ENCODE measurements at places on chromosomes 5 and 9.

- peak; percentile 97 for DNase-seq
These were observed 213.9 kb upstream of the TBCA start for GRCh38 chr5:77990020-77990419.

DNA sequence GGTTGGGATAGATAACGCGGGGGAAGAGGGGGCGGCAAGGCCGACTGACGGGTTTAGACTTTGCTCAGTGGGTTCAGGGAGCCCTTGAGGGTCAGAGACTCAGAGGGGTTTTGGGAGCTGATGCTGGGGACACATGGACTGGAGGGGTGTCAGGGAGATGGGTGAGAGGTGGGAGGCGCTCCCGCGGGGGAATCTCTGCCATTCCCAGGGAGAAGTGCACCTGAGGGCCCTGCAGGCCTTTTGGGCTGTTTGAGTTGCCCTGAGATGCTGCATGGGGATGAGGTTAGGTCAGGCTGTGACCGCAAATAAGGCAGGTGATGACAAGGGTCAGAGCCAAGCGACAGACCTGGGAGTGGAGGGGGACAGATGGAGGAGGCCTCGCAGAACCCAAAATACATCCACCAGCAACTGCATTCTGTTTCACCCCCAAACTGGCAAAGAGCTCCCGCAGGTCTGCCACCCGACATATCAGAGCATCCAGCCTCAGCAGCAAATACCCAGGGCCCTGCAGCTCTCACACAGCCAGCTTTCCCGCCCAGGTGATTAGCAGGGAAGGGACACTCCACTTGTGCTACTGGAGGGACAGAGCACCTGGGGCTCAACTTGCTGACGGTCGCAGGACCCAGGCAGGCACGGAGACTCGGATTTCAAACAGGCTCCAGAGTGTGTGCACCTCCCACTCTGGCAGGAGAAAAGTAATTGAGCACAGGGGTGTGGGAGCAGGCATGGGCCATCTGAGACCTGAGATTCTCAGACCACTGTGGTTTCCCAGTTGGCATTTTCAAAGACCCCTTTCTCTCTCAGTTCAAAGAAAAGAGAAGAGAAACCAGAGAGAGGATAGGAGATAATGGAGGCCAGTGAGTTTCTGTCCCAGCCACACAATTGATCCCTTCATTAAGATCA lies 26.4 kb downstream of the TMOD1 start:
- DNase-seq: peak; percentile 77

GRCh38 chr9:34783951-34784487 lies 74.1 kb upstream of the CCL21 start:
- no peak for DNase-seq

- no peak for DNase-seq
These were observed 200.8 kb downstream of the PLK2 start for GRCh38 chr5:58258984-58259684.

GRCh38 chr9:111050819-111051218 lies 12.5 kb upstream of the LPAR1 start:
- DNase-seq: no peak

DNA sequence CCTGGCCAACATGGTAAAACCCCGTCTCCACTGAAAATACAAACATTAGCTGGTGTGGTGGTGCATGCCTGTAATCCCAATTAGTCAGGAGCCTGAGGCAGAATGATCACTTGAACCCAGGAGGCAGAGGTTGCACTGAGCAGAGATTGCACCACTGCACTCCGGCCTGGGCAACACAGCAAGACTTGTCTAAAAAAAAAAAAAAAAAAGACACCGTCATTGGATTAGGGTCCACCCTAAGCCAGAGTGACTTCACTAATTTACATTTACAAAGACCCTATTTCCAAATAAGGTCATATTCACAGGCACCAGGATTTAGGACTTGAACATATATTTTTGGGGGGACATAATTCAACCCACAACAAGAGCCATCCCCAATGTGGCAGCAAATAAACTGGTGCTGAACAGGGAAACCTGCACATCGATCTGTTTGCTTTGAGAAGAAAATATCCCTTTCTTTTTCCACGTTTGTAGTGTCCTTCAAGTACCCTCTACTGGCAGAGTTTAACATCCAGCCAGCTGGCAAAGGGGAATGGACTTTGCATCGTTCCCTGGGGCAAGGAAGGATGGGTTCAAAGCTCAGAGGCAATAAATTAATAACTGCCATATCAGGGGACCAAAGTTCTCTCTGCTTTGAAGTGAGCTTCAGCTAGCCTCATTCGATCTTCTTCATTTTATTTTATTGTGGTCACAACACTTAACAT lies 3.7 kb upstream of the DNAJC25 start:
- no peak for DNase-seq

- DNase-seq: peak; percentile 64
These were observed 2.6 kb upstream of the NFIL3 start for GRCh38 chr9:91426123-91426745.

GRCh38 chr5:126365446-126366198 lies 57.6 kb upstream of the GRAMD2B start:
- DNase-seq: no peak

DNA sequence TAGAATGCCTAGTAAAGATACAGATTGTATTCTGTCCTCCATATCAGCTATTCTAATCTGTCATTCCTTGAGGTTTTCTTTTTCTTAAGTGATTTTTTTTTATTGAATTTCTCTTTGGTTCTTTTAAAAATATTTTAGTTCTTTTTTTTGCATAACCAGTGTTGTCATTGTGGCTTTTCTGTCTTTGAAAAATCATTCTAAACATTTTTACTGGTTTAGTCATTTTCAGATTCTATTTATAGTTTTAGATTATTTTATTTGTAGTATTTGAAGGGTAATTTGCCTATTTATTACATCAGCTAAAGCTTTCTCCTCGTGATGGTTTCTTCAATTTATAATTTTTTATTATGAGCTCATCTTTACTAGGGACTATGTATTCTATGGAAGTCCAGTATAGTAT lies 78.1 kb downstream of the NDUFAF2 start:
- DNase-seq: no peak

GRCh38 chr5:127697894-127698600 lies 5.1 kb upstream of the CCDC192 start:
- DNase-seq: no peak

DNA sequence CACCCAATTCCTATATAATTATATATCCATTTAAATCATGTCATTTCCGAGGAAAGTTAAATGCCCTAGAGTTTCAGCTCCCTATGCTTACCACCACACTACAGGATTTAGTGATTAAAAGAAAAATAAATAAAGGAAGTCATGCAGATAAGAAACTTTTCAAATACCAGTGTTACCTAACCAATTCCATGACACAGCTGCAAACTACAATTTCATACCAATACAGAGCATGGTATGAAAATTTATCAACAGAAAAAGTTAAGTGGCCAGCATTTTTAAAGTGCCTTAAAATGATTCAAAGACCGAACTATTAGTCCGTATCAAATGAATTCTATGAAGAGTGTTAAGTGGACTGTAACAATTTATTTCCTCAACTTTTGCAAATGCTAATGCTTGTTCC lies 35.9 kb downstream of the CEP120 start:
- DNase-seq: no peak

GRCh38 chr5:83474991-83475390 lies 3.4 kb downstream of the VCAN start:
- DNase-seq: peak; percentile 24

DNA sequence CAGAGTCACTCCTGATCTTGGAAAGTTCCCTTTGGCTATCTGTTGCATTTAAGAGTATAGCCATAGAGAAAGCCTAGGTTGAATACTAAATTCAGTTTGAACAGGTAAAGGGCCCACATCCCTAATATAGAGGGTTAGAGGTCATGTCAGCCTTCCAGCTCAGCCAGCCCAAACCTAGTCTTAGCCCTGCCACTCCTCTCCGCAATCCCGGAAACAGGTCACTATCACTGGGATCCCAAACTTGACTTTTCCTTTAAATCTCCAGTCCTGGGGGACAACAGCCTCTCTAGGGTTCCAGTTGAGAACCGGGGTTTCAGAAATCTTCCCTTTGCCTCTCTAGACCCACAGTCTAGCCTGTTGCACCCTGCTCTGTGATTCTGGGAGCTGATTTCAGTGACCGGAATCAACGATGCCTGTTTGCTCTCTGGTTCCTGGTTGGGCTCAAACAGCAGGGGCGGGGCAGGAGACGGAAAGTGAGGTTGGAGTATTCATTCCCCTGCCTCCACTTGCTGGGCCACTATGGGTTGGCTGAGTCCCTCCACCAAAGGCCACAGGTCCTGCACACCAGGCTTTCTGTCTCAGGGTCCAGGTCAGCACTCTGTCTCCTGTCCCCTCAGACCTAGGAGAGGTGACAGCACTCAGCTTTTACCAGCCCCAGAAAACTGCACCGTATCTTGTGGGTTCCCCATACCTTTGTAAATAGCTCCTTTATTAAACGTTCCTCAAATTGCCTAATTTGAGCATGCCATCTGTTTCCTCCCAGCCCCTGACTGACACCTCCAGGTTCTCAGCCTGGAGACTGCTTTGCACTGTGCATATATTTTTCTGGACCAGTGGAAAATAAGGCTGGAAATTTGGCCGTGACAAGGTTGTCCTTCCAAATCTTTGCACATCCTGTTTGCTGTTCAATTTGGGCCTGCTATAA lies 23.8 kb upstream of the CPEB4 start:
- DNase-seq: peak; percentile 9

- DNase-seq: peak; percentile 80
These were observed 693 bp downstream of the DPYSL3 start for GRCh38 chr5:147509041-147509709.

DNA sequence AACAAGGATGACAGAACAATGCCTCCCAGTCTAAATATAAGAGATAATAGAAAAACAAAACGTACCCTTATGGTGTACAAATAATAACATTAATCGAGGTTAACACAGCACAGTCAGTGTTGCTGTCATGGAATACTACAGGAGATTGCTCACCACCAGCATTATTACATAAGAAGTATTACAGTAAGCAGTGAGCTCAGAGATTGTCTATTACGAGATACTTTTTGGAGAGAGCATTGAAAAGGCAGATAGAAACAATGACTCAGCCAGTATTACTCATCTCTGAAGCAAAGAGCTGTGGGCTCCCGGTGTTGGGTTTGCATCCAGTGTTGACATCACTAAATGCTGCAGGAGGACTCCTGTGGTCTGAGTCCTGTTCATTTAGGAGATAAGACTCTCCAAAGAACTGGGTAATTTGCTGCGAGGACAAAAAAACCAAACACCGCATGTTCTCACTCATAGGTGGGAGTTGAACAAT lies 191.9 kb upstream of the SEMA6A start:
- DNase-seq: peak; percentile 73

DNA sequence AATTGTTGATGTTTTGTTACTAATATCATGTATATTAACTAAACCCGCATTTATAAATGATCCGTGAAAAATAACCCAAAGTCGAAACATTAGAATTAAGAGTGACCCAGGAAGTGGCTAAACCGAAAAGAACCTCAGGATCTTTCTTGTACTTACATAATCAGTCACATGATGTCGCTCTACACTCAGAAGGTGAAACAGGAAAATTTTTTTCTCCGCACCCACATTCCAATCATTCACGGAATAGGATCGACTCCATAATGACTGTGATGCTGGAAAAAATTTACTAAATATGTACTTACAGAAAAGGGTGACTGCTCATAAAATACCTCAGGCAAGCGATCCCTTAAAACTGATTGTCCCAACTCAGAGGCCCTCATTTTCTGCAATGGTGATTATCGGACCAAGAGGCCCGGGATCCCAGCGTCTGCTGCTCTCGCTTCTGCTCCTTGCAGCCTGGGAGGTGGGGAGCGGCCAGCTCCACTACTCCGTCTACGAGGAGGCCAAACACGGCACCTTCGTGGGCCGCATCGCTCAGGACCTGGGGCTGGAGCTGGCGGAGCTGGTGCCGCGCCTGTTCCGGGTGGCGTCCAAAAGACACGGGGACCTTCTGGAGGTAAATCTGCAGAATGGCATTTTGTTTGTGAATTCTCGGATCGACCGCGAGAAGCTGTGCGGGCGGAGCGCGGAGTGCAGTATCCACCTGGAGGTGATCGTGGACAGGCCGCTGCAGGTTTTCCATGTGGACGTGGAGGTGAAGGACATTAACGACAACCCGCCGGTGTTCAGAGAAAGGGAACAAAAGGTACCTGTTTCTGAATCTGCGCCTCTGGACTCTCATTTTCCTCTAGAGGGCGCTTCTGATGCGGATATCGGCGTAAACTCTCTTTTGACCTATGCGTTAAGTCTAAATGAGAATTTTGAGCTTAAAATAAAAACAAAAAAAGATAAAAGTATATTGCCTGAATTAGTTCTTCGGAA lies at the start of gene PCDHA12:
Gene PCDHA12 (plus strand): TSS at position 224 of the 981 bp plus-strand sequence. CDS start 165 bp downstream, at position 389.
- DNase-seq: peak; percentile 8

- no peak for DNase-seq
These were observed 5.8 kb downstream of the ALDOB start for GRCh38 chr9:101429736-101430135.

- no peak for DNase-seq
These were observed 25.4 kb downstream of the DAB2 start for GRCh38 chr5:39399135-39400036.

- no peak for DNase-seq
These were observed 355.1 kb upstream of the TUSC1 start for GRCh38 chr9:26033336-26033735.

GRCh38 chr9:111836311-111836710 lies 41.6 kb upstream of the SHOC1 start:
- DNase-seq: no peak

DNA sequence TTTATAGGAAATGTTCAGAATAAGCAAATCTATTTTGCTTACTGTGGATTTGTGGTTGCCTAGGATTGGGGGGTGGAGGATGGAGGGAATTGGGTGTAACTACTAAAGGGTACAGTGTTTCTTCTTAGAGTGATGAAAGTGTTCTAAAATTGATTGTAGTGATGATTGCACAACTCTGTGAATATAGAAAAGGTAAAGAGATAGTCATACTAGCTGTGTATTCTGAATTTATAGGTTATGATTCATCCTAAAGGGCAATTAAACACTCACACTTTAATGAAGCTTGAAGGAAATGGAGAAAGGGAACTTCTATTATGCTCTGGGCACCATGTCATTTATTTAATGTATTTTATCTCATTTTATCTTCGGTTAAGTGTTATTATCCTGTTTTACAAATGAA lies 9.9 kb downstream of the TXNDC8 start:
- DNase-seq: no peak

GRCh38 chr5:58818465-58818864 lies 235.6 kb downstream of the RAB3C start:
- peak; percentile 90 for DNase-seq

DNA sequence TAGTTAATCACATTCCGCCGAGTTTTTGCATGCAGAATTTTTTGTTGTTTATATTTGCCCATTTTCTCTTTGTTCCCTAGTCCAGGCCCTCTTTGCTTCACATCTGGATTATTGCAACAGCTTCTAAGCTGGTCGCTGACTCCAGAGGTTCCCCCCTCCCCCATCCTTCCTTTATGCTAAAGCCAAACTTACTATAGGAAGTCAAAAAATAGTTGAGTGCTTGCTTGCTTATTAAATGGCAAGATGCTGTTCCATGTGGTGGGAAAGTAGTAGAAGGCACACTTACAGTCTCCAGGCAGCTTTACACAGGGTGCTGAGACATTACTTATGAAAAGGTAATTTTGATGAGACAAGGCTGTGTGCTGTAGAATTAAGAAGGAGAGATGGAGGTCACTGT lies 1.3 kb downstream of the ZBTB34 start:
- DNase-seq: no peak

GRCh38 chr9:84821431-84821830 lies 151.9 kb downstream of the NTRK2 start:
- DNase-seq: no peak

- DNase-seq: no peak
These were observed 53.6 kb downstream of the ERGIC1 start for GRCh38 chr5:172887692-172888091.

GRCh38 chr5:13601112-13601511 lies 343.4 kb downstream of the DNAH5 start:
- DNase-seq: no peak

GRCh38 chr5:93607367-93608258 lies 24.6 kb downstream of the NR2F1 start:
- peak; percentile 97 for DNase-seq
